ENCODE measurements at places on chromosomes 2 and 18.

DNA sequence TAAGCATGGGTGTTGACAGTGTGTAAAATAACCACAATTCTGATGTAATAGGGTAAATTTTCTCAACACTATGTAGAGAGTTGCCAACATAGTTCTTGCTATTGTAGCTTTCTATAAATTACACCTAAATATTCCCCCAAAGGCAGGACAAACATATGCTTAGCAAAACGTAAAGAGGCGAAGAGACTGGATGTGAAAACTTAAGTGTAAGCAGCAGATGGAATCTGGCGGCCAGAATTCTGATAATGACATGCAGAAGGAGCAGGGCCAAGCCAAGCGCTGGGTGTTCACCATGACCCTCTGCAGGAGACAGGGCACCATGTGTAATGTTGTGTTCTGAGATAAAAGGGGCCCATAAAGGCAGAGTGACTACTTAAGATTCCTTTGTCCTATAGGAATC is 105.2 kb upstream of the ZNF521 start:
- no peak for DNase-seq

- DNase-seq, result no peak
Measured at GRCh38 chr2:128798502-128799283, 480.0 kb upstream of the HS6ST1 start.

DNA sequence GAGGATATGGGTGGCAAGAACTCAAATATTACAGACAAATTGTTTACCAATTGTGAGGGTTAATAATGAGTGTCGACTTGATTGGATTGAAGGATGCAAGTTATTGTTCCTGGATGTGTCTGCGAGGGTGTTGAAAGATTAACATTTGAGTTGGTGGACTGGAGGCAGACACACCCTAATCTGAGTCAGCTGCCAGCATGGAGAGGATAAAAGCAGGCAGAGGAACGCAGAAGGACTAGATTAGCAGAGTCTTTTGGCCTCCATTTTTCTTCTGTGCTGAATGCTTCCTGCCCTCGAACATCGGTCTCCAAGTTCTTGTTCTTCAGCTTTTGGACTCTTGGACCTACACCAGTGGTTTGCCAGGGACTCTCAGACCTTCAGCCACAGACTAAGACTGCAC is 1503.7 kb downstream of the LRP1B start:
- no peak for DNase-seq

DNA sequence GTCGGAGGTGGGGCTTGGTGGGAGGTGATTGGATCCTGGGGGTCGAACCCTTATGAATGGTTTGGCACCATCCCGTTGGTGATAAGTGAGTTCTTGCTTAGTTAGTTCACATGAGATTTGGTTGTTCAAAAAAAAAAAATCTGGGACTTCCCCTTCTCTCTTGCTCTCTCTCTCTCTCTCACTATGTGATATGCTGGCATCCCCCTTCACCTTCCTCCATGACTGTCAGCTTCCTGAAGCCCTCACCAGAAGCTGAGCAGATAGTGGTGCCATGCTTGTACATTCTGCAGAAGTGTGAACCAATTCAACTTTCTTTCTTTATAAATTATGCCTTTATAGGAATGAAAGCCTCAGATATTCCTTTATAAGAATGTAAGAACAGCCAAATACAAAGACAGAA is 269.7 kb upstream of the APCDD1 start:
- no peak for DNase-seq

DNA sequence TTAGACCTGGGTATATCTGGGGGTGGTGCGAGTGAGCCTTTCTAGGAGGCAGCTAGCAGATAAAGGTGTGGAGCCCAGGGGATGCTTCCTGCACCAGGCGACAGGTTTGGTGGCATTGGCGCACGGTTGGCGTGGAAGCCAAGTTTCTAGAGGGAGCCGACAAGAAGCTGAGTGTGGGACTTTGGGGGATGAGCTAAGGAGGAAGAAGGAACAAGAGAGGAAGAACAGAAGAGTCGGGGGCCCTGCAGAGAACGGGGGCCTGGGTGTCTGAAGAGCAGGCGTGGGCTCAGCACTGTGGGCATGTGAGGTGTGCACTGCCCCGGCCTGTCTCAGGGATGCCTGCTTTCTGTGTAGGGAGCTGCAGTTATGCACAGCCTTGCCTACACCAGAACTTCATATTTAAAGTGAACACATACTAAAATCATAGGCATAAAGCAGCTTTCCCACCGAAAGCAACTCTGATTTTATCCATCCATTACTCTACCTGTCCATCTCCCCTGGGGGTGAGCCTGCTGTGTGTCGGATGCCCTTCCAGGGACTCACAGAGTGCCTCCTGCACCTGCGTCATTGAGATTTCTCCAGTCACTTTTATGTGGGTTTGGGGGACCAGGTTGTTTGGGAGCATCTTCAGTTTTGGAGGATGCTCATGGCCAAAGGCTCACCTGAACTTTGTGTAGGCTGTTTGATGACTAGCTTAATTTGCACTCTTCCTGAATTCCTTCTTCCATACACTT is 149.7 kb downstream of the LDLRAD4 start:
- DNase-seq, result no peak

DNA sequence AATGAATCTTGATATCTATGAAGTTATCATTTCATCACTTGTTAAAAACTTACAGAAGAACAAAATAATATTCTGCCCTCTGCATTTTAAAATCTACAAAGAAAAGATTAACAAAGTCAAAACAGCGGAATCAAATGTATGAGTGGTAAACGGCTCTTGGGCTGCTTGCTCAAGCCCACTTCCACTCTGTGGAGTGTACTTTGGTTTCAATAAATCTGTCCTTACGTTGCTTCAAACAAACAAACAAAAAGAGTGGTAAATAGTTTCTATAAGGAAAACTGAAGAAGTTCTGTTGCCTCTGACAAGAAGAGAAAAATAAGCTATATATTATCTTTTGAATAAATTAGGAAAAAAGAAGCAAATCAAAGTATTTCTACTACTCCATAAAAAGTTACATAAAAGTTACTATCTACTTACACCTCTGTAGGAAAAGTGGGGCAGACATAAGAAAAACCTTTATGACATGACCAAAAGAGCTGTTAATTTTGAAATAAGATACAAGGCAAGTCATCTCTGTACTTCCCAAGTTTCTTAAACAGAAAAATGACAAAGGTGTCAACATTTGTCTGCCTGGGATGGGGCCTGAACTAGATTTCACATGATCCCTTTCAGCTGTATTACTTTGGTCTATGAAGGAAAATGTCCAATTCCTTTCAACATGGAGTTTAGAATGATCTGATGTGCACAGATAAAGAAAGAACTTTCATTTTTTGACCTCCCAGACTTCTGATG is 56.5 kb downstream of the MGAT4A start:
- no peak for DNase-seq

DNA sequence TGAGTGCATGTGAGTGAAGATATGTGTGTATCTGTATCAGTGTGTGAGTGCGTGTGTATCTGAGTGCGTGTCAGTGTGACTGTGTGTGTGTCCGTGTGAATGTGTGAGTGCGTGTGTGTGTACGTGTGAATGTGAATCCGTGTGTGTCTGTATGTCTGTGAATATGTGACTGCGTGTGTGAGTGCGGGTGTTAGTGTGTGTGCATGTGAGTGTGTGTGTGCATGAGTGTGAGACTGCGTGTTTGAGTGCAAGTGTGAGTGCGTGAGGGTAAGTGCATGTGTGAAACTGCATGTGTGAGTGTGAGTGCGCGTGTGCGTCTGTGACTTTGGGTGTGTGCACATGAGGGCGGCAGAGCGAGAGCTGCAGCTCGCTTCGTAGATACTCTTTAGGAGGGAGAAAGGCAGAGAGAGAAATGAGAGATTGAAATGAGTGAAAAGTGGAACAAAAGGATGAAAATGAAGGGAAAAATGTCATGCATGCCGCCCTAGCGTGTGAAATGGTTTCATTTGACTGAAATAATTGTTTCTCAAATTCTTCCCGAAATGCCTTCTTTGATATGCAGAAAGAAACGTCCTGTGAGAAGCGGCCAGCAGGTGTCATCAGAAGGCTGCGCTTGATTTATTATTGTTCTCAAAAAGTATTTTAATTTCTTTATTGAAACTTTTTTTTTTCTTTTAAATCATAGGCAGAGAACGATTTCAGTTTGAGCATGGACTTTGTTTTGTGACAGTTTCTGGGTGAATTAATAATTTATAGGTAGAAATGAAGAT is 25.6 kb downstream of the ZNF407 start:
- DNase-seq, result no peak

GRCh38 chr2:172253190-172254052 is 150.7 kb upstream of the DLX2 start:
- peak; percentile 76 for DNase-seq

- DNase-seq, result no peak
Measured at GRCh38 chr2:61911510-61911909, 6.0 kb downstream of the COMMD1 start.

DNA sequence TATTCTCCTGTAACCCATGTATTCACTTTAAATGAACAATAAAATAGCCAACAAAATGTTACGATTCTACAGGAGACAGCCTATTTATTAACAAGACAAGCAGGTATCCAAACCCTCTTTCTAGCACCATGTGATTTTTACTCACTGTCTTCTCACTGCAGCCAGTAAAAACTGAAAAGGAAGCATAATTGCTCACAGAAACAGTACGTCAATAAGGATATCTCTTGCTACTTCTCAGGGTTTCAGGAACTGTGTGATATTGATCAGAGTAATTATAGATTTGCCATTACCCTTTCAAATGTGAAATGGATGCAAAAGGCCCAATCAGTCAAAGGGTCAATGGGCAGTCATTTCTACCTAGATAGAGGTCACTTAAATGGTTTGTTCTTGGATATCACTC is 1473.8 kb upstream of the DDX18 start:
- DNase-seq, result no peak

DNA sequence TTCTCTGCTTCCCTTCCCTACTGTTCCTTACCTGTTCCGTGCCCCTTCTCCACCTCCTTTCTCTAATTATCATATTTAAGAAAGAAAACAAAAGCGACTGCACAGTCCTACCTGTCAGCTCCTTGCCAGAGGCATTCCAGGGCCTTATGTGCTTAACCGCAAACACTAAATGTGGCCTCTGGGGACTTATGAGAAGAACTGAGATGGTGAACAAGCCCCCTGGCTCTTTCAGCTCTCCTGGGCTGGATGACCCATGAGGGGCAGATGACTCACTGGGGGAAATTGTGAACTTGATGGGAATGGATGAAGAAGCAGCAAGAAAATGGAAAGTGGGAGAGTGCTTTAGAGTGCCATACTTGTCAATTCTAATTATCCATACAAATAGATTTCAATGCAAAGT is 106.3 kb upstream of the LYPD1 start:
- DNase-seq, result no peak

- peak; percentile 40 for DNase-seq
Measured at GRCh38 chr2:6866275-6866671, 566 bp upstream of the CMPK2 start.

DNA sequence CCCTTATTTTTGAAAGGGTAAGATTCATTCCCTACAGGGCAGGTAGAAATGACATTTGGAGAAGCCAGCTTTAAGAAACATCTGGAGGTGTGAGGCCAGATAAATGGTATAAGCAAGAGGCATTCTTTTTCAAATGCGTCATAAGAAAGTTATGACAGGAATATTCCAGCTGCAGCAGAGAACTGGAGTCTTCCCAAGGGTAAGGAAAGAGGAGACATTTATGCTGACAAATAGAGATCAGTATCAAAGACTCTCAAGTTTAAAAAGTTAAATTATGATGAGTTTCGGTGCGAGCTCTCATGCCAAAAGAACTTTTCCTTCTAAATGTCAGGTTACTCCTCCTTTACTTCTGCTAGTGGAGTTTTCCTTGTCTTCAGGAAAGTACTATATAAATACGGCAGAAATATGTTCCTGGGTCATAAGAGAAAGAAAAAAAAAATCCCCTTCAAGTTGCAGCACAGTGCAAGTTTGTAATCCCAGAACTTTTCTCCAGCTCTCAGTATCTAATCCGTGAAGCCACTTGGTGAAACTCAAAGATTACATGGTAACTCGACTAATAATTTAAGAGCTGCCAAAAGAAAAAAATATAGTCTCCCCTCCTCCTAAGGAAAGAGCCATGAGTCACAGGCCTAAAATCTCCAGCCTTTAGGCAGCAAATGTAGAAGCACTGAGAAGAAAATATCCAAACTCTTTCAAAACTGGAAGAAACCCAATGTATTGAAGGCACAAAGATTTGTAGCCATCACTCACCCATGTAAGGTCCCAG is 428.1 kb downstream of the MEIS1 start:
- DNase-seq, result no peak

DNA sequence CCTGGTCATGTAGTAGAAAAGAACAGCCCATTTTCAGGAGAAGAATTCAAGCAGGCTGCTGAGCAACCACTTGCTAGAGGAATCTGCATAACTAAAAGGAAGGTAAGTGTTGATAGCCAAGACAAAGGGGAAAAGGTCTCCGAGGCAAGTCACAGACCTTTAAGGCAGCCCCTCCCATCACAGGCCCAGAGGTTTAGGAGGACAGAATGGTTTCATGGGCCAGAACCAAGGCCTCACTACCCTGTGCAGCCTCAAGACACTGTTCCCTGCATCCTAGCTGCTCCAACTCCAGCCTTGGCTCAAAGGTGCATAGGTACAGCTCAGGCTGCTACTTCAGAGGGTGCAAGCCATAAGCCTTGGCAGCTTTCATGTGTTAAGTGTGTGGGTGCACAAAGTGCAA is 238.6 kb upstream of the CYP26B1 start:
- DNase-seq, result no peak

- peak; percentile 50 for DNase-seq
Measured at GRCh38 chr2:232325324-232326273, 53.0 kb upstream of the ALPP start.

GRCh38 chr18:60047556-60047955 is 147.8 kb downstream of the PMAIP1 start:
- no peak for DNase-seq

DNA sequence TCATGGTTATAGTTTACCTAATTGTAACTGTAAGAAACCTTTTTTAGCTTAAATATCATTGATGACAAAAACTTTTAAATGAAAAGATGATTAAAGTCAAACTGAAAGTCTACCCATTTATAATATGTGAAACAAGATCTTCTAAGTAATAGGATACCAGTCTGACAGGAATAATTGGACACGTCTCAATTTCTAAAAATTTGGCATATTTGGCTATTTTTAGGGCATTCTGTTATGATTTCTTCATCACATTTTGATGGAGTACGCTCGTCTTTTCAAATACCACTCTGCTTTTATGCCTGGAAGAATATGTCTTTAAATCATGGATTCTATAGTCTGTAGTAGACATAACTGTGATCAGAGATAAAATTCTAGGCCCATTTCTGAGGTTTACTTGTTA is 1.3 kb downstream of the R3HDM1 start:
- DNase-seq, result no peak

GRCh38 chr2:109481196-109481555 is 132.6 kb downstream of the SEPTIN10 start:
- no peak for DNase-seq

DNA sequence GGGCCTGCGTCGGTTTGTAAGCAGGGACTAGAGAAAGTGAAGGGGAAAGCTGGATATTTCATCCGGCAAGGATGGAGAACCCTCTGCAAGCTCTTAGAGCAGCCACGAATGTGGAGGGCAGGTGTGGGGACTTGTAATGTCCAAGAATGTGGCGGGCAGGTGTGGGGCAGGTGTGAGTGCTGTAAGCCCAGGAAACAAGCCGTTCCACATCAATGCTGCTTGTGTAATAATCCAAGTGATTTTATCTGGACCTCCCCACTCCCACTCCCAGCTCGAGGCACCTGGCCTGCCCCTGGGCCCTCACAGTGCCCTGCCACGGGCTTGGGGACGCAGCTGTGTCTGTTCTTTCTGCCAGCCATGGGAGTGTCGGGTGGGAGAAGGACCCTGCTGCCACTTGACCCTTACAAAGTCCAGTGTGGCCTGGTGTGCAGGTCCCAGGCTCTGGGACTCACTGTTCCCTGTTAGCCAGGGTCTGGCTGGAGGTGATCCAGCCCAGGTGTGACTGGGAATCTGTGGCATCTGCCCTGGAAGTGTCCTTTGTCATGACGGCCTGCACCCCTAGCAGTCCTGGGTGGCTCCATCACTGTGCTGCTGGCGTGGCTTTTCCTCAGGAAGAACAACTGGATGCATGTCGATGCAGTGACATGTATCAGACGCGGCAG is 42.8 kb downstream of the SOX11 start:
- DNase-seq, result no peak

Data from stimulated activated CD4-positive, alpha-beta T cell treated with anti-CD3 and anti-CD28 coated beads, Interleukin-4, amount 100 ng/mL, for 24 hours (primary cell).